A172 (cell line): ENCODE measurements at places on chromosomes 2 and 18. TPM values are rescaled to one million over a fixed set of nuclear protein-coding genes. Genes with fewer than 3 reads are reported as not detected.

Gene ADRA2B
- total RNA-seq = not detected in 2 replicates

Gene CCDC150
- total RNA-seq = 4.4 and 6.9 TPM in 2 replicates

Gene GAD1
- 9.9 and 15.2 TPM in 2 replicates for total RNA-seq

Gene SERPINB13
- not detected in 2 replicates for total RNA-seq

Gene LRP2
- not detected in 2 replicates for total RNA-seq

Gene CBLN2
- total RNA-seq = 0.12 TPM in 1 of 2 replicates, not detected in the other

Gene ERFE
- 25.3 and 31.3 TPM in 2 replicates for total RNA-seq

Gene NGEF
- 33.3 and 37.5 TPM in 2 replicates for total RNA-seq

Gene TCF7L1
- 0.24 TPM in 1 of 2 replicates, not detected in the other for total RNA-seq

Gene PSMA8
- total RNA-seq = not detected in 2 replicates

Gene KCNF1
- 0.14 and 0.71 TPM in 2 replicates for total RNA-seq

Gene RNF152
- total RNA-seq = 0.84 and 0.95 TPM in 2 replicates
